ENCODE measurements at places on chromosomes 12 and 14.
A peak's percentile ranks its signal among the peaks of the same experiment; 100 is the strongest.

GRCh38 chr12:55720894-55721444 lies 776 bp downstream of the RDH5 start:
- DNase-seq, result no peak

DNA sequence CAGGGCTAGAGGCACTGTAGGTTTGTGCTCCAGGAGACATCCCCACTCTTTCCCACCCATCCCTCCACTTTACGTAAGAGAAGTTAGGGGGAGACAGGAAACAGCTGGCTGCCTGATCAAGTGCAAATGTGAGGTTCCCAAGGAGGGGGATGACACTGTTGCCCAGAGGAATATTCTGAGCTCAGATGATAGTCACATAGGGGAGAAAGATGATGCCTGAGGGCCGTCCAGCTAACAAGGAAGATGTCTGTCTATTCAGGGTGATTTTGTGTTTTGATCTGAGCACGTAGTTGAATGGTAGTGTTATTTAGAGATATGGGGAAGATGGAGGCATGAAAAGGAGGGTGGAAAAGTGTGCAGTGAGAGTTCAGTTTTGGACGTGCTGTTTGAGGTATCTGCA lies 13.9 kb upstream of the GPRC5D start:
- DNase-seq, result no peak

DNA sequence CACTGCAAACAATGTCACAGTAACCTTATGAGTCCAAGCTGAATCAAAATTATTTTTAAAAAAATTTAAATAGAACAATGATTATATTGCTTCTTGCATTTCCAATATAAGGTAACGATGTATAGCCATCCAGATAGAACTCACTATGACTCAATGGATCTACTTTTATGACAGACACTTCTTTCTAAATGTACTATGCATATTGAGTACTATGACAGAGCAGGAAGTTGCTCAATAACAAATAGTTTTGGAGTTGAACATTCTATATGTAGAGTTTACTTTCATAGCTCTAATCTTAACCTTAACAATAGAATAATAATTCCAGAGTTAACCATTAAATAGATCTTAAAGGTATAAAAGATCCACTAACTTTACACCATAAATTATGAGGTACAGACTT lies 46.7 kb upstream of the ALG10B start:
- no peak for DNase-seq

- DNase-seq, result peak; percentile 37
Observed at GRCh38 chr12:54701940-54702592, 53.9 kb upstream of the DCD start.

DNA sequence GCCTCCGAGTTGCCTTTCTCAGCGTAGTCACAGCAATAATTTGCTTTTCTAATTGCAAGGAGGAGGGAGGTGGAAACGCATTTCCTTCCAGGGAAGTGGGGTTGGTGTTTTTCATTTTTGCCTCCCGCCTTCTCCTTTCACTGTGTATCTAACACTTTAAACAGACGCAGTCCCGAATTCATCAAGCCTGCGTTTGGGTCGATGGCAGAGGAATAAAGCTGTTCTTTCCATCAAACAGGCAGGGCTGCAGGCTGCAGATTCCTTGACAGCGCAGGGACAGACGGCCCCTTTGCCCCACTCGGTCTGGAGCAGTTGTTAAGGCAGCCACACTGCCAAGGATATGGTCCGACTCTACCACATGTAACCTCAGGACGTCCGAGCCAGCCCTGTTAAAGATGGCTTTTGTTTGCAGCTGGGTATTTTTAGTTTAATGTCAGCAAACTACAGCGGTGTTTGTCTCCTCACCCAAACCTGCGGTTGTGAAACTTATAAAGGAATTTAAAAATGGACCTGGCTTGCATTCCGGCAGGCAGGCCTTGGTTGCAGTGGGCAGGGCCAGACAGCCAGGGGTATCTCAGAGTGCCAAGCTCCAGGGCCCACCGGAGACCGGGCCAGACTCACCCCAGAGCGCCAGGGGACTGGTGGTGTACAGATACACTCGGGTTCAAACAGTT lies 2.1 kb downstream of the CHST11 start:
- DNase-seq, result no peak

DNA sequence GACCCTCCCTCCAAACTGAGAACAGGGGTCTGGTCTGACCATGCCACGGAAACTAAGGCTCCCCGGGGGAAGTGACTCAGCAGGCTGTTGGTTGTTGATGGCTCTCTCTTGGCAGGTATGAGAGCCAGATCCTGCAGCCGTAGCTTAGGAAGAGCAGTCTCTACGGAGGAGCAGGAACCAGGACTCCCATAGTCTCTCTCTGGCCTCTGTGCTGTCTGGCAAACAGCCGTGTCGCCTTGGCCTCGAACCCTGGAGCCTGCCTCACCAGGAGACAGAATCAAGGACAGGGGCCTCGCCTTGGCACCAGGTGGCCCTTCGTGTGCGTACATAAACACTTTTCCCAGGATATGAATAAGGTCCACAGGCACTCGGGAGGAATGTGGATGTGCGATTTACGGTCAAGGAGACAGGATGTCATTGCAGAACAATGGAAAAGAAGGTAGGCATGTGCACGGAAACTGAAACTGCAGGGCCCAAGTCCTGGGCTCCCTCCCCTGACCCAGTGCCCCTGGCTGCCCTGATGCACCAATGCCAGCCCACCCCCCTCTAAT lies 7.9 kb downstream of the VWF start:
- DNase-seq, result no peak

- DNase-seq, result no peak
Observed at GRCh38 chr14:99754141-99755067, 38.8 kb upstream of the EML1 start.

GRCh38 chr14:59425322-59425935 lies 39.8 kb downstream of the GPR135 start:
- no peak for DNase-seq

DNA sequence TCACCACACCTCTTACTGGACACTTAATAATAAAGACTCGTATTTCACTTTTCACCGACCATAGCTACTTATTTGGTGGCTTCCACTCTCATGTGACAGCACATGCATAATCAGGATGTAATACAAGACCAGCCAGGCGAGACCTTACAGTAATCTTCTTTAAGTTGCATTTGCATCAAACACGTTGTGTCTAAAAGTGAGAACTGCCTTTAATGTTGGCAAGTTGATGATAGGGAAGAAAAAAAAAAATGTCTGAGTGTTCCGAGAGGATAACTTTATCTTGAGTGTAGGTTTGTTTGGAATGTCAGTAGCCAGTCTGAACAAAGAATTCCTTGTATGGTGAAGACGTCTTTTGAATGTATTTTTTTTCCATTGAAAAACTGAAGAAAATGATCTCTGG lies 440.4 kb downstream of the ADAMTS20 start:
- DNase-seq, result no peak

- DNase-seq, result no peak
Observed at GRCh38 chr12:1273051-1273450, 282.0 kb downstream of the ERC1 start.

GRCh38 chr12:76037130-76038103 lies 5.8 kb upstream of the PHLDA1 start:
- peak; percentile 62 for DNase-seq

GRCh38 chr12:71949646-71950045 lies 11.0 kb downstream of the TPH2 start:
- DNase-seq, result no peak

DNA sequence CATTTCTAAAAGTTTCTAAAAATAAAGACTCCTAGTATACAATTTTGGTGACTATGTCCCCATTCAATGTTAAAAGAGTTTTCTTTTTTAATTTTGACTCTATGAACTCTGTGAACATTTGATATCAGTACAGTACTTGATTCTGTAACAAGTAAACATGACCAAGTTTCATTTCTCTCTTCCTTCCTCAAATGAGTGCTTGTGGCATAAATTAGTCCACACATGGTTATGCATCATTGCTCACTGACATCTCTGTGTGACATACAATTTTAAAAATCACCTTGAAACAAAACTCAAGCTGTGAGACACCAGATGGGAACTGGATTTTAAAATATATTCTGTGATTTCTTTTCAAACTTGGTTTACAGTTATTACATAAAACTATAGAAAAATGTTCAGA lies 253.9 kb upstream of the MDGA2 start:
- DNase-seq, result no peak

GRCh38 chr12:54603173-54603814 lies 14.8 kb upstream of the PPP1R1A start:
- DNase-seq, result no peak

- no peak for DNase-seq
Observed at GRCh38 chr14:20295067-20295466, 10.7 kb downstream of the TTC5 start.

DNA sequence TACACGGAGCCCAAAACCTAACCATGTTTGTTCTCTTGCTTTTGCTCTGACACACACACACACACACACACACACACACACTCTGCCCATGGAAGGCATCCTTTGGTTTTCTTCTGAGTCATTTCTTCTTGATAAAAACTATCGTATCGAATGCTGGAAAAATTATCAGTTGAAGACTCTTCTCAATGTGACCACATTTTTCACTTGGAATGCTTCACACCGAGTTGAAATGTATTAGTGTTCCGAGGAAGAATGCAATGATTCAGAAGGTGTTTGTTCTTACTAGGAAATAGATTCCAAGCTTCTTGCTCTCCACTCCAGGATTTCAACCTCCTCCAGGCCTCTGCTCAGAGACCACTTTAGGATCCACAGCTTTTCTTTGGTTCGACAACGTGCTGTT lies 226.3 kb downstream of the MON2 start:
- DNase-seq, result no peak

DNA sequence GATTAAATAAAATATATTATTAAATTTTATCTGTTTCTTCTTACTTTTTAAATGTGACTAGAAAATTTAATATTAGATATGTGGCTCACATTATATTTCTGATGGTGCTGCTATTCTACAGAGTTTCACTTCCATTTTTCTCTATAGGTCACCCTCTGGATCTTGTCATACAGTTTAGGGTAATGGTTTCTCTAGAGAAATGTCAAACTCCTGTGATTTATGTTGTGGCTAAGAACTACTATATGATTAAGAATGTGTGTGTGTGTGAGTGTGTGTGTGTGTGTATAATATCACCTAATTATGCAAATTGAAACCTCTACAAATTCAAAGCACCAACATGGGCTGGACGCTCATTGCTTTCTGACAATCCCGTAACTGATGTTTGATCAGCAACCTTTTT lies 325.9 kb downstream of the ADAMTS20 start:
- DNase-seq, result no peak

DNA sequence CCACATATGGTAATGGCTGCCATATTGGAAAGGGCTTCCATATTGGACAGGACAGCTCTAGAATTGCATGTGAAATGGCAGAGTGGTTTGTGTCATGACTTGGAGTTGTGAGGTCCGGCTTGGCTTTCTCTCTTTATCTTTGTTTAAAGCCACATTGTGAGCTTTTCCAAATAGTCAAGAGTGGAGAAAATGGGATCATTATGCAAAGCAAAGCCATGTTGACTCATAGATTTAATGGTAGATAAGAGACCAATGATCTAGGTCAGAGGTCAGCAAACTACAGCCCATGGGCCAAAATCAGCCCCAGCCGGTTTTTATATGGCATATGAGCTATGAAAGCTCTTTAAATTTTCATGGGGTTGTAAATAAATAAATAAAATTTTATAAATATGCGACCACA lies 449.1 kb downstream of the BCL11B start:
- no peak for DNase-seq

DNA sequence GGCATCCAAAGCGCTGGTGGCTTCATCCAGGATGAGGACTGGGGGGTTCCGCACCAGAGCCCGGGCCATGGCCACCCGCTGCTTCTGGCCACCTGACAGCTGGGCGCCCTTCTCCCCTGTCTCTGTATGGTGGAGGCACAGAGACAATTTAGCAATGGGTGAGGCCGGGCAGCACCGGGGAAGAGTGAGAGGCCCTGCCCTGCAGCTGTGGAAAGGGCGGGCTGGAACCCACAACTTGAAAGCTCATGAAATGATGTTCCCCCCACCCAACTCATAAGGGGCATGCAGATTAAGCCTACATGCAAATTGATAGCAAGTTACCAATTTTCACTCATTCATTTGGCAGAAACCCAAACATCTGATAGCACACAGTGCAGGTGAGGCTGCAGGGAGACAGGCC lies 34.1 kb downstream of the ABCB9 start:
- no peak for DNase-seq

DNA sequence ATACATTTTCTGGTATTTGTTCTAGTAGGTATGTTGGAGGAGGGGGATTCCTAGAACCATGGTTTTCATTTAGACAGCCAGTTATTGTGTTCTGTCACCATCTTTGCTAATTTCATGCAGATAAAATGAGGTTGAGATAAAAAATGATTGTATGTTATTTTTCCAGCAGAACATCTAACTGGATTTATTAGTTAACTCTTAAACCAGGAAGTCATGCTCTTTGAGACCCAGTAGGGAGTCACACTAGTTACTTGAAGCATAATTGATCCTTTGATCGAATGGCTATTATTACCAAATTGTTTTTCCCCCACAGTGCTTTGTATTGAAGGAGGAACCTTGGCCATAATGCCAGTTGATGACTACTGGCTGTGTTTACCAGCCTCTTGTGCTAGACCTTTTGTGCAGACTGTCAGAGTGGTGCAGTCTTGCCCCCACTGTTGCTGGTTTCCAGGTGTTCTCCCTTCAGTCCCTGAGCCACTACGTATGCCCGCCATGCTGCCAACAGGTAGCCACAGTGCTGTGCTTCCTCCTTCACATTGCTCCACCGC lies 6.0 kb downstream of the EID3 start:
- no peak for DNase-seq

GRCh38 chr12:14873440-14874185 lies 12.0 kb downstream of the MGP start:
- DNase-seq, result no peak

- no peak for DNase-seq
Observed at GRCh38 chr14:90428676-90429075, 31.8 kb downstream of the CALM1 start.

DNA sequence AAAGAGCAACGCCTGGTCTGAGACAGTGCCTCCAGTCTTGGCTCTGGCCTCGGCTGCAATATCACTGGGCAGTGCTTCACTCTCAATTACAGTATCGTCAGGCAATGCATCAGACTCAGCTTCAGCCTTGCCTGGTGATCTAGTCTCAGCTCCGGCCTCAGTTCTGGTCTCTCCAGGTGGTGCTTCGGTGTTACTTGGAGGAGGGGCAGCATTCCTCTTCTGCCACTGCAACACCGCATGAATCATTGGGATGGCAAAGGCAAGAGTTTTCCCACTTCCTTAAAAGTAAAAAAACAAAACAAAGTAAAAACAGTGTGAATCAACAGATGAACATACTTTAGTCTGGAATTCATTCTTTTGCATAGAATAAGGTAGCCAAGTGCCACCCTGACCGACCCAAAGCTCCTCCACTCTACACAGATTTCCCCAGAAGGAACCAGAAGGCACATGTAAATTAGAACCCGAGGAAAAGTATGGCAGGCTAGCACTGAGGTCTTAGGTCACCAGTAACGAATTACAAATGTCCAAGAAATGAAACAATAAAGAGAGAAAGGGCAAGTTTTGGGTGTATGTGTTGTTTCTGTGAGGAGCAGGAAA lies 18.6 kb downstream of the DDX24 start:
- DNase-seq, result no peak

DNA sequence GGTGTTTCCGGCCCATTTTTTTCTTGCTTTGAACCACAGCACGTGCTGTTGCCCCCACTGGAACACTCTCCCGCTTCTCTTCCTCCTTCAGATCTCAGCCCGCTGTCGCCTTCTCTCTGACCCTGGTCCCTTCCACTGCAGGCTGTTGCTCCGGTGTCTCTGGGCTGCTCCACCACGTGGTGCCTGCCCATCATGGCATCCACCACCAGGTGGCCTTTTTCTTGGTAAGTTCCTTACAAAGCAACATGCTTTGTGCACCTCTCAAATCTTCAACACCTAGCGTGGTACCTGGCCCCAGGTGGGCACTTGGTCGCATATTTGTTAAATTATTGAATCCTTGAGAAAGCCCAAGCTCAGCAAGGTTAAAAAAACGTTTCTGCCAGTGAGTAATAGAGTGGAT lies 19.1 kb downstream of the TUNAR start:
- no peak for DNase-seq
